Activated T-cell treated with anti-CD3 and anti-CD28 coated beads for 24 hours (primary cell): ENCODE measurements at places on chromosomes 12 and 14.

DNA sequence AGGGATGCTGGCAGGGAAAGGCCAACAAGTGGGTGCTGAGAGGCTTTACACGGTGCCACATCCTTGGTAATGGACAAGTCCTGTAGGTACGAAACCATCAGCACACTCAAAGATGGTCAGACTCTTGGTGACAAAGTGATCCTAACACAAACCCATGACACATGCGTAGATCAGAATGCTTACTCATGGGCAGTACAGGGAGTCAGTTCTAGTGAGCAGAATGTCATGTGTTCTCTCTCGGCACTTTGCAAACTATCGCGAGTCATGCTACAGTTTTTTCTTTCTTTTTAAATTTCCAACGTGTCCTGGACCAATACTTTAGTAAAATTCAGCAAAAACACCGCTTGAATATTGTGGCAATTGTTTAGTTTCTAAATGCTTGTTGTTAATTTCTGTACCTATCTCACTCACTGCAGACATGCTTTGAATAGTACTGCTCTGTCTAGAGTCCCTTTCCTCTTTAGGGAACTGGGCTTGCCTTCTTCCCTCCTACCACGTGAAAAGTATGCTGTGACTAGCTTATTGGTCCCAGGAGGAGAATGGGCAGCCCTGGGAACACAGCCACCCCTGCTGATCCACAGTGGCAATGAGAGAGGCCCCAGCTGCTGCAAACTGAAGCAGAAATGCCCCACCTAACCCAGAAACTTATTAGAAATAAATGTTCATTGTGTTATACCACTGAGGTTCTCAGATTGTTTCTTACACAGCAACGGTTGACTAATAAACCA lies 62.4 kb downstream of the UBR7 start:
- no peak for DNase-seq

DNA sequence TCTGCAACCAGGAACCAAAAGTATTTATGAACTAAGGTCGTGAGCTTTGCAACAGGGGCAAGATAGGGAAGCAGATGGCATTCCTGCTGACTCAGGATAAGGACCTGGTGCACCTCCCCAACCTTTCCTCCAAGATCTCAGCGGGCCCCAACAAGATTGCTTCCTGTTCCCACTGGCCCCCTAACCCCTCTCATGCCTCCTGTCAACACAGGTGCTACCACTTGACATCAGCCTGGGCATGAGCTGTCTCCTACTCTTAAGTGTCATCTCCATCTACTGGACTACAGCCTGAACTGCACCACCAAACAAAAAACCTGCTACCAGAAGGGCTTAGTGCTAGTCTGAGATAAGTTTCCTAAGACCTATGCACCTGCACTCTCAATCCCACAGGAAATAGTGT lies 32.7 kb downstream of the MED6 start:
- no peak for DNase-seq

- no peak for DNase-seq
These were observed 58.3 kb downstream of the TESPA1 start for GRCh38 chr12:54926246-54926645.

DNA sequence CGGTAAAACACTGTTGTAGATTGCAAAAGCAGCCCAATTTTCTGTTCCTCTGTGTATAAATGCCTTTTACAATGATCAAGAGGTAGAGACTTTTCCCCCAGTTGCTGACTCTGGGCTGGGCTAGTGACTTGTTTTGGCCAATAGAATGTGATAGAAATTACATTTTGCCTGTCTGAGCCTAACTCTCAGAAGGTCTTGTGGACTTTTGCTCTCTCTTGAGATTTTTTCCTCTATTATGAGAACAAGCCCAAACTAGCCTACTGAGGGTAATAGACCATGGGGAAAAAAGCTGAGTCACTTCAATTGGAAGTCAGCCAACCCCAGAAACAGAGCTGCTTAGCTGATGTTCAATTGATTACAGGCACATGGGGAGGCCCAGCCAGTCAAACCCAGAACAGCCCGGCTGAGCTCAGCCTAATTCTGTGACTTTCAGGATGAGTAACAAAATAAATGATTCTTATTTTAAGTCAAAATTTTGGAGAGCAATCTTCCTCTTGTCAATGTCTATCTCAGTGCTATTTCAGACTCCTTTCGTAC lies 61.4 kb downstream of the MYF5 start:
- no peak for DNase-seq

DNA sequence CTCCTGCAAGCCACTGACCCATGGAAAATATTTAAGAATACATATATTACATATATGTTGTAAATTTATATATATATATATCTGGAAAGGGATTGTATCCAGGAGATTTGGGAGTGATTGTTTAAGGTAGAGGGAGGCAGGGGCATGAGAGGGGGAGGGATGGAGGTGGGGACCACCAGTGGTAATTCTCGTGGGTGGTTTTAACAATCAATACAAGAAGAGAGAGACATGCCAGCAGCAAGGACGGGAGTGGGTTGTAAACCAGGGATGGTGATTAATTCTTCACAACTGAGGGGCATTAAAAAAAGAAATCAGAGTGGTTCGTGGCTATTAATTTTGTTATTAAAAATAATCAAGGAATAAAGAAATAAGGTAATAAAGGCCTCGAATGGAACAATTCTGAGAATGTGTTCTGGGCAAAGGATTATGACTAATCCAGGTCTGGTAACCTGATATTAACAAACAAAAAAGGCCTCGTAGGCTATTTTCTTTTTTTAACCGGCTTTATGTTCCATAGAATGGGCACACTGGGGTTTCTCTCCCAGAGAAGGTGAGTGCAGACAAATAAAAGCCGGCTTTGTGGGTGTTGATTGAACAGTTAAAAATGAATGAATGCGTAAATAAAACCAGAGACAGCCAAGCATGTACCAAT lies 8.3 kb upstream of the RTL1 start:
- no peak for DNase-seq

- no peak for DNase-seq
These were observed 5.0 kb upstream of the ADGRD1 start for GRCh38 chr12:130948751-130949150.

DNA sequence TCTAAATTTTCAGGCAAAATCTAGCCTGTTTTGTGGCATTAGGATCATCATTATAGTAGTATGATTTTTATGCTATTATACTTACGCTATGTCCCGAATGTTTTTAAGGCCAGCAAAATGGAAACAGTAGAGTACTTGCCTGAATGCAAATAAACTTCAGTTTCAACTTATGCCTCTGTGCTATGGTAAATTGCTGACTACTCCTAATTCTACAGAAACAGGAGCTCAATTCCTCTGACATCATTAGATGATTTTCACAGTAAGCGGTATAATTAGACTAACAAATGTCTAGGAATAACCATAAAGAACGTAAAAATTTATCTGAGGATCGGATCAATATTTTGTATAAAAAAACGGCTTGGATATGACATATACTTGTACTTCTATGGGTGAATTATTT lies 270.0 kb downstream of the EGLN3 start:
- no peak for DNase-seq

- no peak for DNase-seq
These were observed 565 bp downstream of the CCDC77 start for GRCh38 chr12:402029-402389.

DNA sequence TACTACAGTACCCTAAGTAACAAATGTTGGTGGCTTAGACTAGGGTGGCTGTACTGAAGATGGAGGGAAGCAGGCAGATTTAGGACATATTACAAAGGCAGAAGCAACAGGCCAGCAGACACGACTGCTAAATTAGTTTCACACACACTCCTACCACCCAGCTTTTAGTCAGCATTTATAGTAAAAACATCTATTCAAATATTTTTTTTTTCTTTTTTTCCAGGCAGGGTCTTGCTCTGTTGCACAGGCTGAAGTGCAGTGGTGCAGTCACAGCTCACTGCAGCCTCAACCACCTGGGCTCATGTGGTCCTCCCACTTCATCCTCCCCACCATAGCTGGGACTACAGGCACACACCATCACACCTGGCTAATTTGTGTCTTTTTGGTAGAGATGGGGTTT lies 72.9 kb downstream of the CDK17 start:
- no peak for DNase-seq

DNA sequence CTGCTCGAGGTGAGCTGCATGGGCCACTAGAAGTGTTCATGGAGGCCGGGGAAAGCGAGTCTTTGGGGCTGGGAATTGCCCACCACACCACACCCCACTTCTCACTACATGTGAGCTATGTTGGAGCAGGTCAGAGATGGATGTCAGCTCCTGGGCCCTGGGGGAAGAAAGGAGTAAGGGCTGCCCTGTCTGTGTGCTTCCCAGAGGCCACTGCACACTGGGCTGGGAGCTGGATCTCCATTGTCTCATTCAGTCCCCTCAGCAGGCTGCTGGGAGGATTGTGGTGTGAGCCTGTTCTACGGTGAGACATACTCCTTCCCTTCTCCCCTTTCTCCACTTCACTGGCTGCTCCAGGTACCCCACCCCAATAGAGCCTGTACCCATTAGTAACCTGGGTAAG lies 10.5 kb downstream of the FIGNL2 start:
- no peak for DNase-seq

DNA sequence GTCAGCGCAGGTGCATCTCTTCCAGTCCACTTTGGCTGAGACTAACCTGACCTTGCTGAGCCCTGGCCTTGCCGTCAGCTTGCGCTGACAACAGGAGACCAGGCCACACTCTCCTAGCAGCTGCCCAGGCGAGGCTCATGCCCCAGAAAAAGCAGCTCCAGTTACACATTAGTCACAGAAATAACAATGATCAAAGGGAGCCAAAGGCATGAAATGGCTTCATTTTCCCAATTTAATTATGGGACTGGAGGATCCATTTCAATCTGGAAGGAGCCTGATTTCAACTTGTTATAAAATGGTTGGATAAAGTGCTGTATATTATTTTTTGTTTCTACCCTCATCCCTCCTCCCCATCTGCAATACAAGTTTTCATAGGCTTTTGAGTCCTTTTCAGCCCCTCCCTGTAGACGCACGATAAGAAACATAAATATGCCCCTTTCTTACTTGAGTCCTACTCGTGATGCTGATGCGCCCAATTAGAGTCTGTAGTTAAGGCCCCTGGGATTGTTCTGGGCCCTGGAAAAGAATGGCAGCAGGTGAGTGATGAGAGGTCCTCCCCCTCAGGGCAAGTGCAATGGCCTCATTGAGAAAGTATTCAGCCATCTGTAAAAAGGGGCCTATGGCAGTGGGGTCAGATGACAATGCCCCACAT lies 376.0 kb downstream of the C12orf75 start:
- DNase-seq = no peak

GRCh38 chr12:2112401-2112800 lies 59.6 kb downstream of the CACNA1C start:
- no peak for DNase-seq

GRCh38 chr14:30938617-30939016 lies 64.3 kb downstream of the COCH start:
- DNase-seq = no peak

GRCh38 chr12:84767079-84767478 lies 145.5 kb downstream of the SLC6A15 start:
- no peak for DNase-seq

DNA sequence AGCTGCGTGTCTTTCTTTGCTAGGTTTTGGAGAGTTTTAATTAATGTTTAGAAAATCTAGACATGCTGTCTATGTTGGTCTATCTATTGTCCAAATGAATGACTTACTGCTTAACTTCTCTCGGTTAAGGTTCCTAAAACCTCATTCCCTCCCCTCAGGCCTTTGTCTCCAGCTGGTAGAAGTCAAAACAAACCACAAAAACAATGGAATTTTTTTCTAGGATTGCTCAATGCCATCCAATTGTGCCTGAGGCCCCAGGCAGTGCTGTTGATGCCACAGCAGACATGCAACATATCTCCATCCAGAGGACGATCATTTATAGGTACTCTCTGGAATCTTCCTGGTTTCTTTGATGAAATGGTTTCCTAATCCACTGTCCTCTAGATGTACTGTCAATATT lies 448.2 kb upstream of the TBX3 start:
- no peak for DNase-seq

GRCh38 chr12:123151457-123152454 lies 866 bp upstream of the PITPNM2 start:
- DNase-seq = no peak

DNA sequence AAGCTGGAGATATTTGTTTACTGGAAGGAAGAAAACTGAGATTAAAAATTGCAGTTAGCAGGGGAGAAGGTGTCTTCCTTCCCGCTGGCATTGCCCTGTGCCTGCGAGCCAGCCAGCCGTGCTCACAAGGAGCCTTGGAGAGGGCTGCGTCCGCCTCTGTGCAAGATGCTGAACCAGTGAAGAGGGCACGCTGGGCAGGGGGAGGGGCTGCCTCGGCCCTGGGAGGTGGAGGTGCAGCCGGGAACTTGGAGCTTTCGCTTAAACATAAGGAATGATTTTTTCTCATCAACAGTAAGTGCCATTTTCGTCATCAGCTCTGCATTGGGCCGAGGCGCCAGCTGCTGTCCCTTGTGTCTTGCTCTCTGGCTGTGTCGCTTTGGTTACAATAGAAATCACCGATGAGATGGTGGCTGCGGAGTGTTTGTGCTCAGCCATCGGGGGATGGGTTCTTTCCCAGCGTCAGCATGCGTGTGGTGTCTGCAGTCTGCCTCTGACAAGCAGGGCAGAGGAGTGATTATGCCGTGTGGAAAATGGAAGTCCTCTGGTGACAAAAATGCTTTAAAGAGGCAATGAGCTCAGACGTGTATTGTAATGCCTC lies 97.3 kb downstream of the ESR2 start:
- DNase-seq = no peak
